ENCODE measurements at places on chromosomes 5 and 9. TPM values are rescaled to one million over a fixed set of nuclear protein-coding genes. Genes with fewer than 3 reads are reported as not detected.

RCL1 gene
- 30.6 TPM for total RNA-seq

ITGA2 gene
- 0.62 TPM for total RNA-seq

LRRC70 gene
- total RNA-seq: 0.43 TPM

ELAVL2 gene
- total RNA-seq: 0.79 TPM

DNA sequence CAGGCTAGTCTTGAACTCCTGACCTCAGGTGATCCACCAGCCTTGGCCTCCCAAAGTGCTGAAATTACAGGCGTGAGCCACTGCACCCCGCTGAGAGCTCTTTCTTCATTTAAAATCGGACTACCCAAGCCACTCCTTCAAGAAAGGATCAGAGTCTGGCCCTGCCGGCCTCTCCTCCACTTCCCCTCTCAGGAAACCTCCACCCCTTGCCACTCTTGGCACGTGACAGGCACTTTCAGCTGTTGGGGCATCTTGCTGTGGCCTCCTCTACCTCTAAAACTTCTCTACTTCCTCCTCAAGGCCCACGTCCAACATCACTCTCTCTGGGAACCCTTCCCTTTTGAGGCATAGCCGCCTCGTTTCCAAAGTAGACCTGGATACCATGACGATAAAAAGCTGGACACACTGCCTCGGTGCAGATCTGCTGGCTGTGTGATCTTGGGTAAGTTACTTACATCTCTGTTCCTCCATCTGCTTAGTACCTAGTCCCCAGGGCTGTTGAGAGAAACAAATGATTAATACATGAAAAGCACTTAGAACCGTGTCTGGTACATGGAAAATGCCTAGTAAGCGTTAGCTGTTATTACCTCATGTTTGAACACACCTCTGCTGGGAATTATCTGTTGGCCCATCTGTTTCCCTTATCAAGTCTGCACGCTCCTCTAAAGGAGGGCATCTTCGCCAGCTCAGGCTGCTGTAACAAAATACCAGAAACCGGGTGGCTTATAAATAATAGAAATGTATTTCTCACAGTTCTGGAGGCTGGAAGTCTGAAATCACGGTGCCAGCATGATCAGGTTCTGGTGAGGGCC lies 55.3 kb downstream of the SMIM23 start:
- no peak for DNase-seq
- no peaks in the 10 kb centered on the region for H3K27me3 ChIP-seq
- H3K36me3 ChIP-seq: no peaks in the 10 kb centered on the region
- H3K4me3 ChIP-seq: no peak overlapping the region

DNA sequence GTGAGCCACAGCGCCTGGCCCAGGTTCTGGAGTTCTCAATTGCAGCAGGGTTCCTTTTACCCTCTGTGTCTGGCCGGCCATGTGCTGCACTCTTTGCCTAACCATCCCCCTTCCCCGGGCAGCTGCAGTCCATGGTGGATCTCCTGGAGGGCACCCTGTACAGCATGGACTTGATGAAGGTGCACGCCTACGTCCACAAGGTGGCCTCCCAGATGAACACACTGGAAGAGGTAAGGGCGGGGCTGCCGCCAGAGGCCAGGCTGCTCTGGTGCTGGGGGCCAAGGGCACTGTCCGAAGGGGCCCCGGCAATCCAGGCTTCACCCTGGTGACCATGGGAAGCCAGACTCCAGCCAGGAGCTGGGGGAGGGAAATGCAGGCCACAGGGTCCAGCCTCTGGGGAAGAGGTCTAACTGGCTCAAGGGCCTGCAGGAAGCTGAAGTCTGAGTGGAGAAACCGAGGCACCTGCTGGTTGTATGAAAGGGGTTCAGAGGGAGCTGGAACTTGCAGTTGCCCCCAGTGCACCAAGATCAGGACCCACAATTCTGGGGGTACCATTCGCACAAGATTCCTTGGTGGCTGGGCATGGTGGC lies 18.1 kb downstream of the OLFML2A start:
- DNase-seq: no peak
- no peak overlapping the region for H3K27ac ChIP-seq
- no peak overlapping the region for H3K4me3 ChIP-seq
- H3K4me1 ChIP-seq: no peaks in the 10 kb centered on the region
- no peaks in the 10 kb centered on the region for H3K36me3 ChIP-seq
- H3K27me3 ChIP-seq: peaks cover 56% of the 10 kb centered on the region

DNA sequence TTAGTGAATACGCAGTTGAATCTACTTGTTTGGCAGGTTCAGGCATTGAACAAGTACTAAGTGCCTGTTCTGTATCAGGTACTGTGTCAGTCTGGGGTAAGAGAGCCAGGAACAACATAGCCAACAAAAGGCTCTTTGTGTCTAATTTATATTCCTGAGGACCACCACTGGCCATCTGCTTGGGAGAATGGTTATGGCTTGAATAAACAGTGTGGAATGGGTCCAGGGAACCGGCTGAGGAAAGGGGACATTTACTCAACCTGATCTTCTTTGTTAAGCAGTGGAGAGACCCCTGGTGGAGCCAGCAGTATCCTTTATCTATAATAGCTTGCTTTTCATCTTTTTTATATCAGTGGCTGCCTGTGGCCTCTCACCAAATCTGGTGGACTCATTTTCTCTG lies 38.6 kb downstream of the EXOSC2 start:
- no peaks in the 10 kb centered on the region for H3K36me3 ChIP-seq
- no peak overlapping the region for H3K27ac ChIP-seq
- H3K4me3 ChIP-seq: no peak overlapping the region
- no peaks in the 10 kb centered on the region for H3K4me1 ChIP-seq
- no peaks in the 10 kb centered on the region for H3K27me3 ChIP-seq

DNA sequence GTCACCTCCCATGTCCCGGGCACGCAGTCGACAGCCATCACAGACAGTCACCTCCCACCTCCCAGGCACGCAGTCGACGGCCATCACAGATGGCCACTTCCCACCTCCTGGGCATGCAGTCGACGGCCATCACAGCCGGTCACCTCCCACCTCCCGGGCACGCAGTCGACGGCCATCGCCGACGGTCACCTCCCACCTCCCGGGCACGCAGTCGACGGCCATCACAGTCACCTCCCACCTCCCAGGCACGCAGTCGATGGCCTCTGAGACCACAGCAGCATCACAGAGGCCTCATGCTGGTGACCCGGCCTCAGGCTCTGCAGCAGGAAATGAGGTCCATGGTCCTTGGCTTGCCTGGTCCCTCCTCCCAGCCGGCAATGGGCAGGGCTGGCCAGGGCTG lies 5.5 kb upstream of the SLC6A19 start:
- no peak overlapping the region for H3K27ac ChIP-seq
- no peaks in the 10 kb centered on the region for H3K4me1 ChIP-seq

DNA sequence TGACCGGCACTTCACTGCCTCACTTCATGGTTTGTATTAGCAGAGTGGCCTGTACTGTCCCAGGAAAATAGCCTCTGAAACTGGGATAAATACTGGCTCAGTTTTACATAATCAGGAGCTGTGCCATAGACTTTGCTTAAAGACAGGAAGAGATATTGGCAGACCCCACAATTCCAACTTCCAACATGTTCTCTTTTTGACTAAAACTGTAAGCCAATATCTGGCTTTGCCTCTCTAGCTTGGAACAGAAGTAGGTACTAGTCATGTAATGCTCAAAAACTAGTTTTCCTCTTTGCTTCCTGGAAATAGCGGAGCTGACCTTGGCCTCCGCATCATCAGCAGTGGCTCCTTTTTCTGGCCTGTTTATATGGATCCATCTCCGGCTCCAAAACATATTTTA lies 276.9 kb downstream of the CDH9 start:
- no peak for DNase-seq

DNA sequence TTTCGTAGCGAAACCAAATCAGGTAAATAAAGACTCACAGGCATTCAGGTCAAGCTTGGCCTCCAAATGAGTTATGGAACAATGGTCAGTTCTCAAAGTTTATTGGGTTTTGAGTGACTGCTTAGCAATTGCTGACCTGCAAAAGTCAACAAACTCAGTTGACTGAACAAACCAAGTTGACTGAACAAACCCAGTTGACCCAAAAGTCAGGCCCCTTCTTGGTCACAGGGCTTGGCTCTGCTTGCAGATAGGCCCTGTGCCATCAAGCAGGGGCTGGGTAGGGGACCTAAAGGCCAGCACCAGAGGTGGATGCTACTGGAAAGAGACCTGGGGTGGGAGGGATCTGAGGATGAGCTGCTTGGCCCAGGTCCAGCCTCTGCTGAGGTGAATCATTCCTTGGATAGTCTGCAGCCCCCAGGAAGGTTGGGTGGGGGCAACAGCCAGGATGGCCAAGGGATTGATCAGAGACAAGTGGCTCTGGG lies 64.6 kb downstream of the GADD45G start:
- no peaks in the 10 kb centered on the region for H3K36me3 ChIP-seq
- no peak for DNase-seq
- no peaks in the 10 kb centered on the region for H3K27me3 ChIP-seq
- H3K4me1 ChIP-seq: no peaks in the 10 kb centered on the region
- H3K27ac ChIP-seq: no peak overlapping the region

- no peak overlapping the region for H3K4me3 ChIP-seq
- H3K36me3 ChIP-seq: no peaks in the 10 kb centered on the region
- no peaks in the 10 kb centered on the region for H3K4me1 ChIP-seq
- H3K27ac ChIP-seq: no peak overlapping the region
- no peak for DNase-seq
Observed at GRCh38 chr5:19497229-19497815, 490.7 kb downstream of the CDH18 start.

DNA sequence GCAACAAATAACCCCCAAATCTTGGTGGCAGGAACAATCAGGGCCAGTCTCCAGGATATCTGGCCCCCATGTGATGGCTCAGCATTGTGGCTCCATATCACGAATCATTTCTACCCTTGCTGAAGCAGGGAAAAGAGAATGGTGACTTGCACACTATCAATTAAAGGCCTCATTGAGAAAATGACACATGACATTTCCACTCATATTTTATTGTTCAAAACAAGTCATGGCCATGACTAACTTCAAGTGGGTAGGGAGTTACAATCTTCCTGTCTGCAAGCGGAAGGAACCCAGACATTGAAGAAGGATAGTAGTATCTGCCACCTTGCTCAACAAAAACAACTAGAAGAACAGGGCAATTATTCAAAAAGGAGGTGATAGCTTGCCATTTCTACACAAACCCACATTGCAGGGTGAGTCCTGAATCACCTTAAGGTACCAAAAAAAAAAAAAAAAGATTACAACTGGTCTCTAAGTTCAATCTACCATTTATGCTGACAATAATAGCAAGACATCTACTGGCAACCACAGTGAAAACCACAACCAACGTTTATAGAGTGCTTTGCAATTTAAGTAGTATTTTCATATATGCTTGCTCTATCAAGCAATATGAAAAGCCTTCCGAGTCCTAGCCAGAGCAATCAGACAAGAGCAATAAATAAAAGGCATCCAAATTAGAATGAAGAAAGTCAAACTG lies 186.7 kb upstream of the DAPK1 start:
- H3K27me3 ChIP-seq: peaks cover 8% of the 10 kb centered on the region
- H3K27ac ChIP-seq: no peak overlapping the region
- H3K4me1 ChIP-seq: no peaks in the 10 kb centered on the region
- no peaks in the 10 kb centered on the region for H3K36me3 ChIP-seq
- H3K4me3 ChIP-seq: no peak overlapping the region
- DNase-seq: no peak

DNA sequence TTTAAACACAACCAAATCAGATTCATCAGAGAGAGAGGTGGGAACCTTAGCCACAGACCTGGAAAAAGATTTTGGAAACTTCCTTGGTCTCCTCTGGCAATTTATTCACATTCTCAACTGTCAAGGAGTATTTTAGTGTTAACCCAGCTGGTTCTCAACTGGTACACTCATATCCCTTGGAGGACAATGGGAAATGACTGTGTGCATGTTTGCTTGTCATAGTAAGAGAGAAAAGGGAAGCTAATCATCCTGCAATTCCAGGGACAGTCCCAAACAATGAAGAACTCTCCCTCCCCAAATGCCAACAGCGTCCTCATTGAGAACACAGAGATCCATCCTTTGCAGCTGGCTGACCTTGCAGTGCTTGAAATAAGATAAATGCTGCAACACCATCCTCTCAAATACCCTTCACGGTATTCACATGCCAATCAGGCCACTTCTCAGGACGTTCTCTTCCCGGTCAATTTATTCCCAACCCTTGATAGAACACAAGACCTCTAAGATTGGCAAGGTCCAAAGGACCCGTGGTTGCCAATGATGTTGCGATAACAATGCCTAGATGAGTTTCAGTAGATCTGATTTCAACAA lies 75.5 kb downstream of the EPB41L4B start:
- no peak for DNase-seq
- peaks cover 12% of the 10 kb centered on the region for H3K27me3 ChIP-seq
- H3K36me3 ChIP-seq: no peaks in the 10 kb centered on the region
- H3K4me1 ChIP-seq: no peaks in the 10 kb centered on the region

DNA sequence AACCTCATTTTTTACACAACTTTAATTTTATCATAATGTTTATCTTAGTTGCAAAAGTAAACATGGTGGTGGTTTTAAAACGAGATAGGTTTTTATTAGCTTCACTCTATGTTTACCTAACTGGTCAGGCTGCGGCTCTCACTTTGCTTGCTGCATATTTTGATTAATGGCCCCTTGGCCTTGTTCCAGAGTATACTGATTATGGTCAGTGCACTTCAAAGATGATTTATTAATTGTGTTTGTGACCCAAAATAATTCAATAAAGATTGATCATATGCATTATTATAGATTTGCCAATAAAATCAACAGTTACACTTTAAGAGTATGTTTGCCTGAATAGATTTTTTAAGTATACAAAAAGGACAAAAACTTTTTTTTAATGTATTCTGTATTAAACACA lies 188.0 kb downstream of the XRCC4 start:
- no peak overlapping the region for H3K4me3 ChIP-seq
- DNase-seq: no peak
- H3K27ac ChIP-seq: no peak overlapping the region
- H3K4me1 ChIP-seq: no peaks in the 10 kb centered on the region

DNA sequence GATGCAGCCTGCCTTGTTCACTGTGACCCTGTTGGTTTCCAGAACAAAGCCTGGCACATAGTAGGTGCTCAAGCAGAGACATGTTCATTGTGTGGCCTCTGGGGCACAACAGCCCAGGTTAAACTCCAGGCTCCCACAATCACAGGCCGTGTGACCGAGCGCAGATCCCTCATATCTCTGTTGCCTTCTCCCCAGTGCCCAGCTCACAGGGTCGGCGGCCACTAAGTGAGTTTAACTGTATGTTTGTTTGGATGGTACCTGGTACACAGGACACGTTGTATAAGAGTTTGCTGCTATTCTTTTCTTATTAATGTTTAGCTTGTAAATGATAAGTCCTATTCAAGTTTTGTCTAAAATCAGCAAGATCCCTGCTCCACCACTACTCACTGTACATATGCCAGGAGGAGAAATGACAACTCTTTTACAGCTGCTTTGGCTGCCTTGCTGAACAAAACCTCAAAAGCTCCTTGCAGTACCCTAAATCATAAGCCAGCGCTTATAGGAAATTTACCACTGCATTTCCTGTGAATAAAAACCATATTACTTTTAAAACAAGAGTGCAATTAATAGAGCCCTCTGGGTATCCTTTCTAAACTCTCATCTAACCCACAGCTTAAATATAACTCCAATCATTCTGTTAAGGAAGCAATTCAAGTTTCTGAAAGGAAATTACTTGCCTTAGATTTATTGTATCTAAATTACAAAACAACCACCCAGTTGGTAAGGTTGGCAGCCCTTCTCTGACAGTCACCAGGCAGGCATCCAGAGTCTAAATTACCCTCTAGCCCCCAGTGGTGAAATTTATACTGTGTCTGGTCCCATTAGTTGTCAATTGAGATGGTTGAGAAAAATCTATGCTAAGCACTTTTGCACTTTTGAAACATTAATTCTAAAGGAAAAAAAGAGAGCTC lies 379.4 kb downstream of the SEMA5A start:
- no peaks in the 10 kb centered on the region for H3K27me3 ChIP-seq
- DNase-seq: no peak
- H3K27ac ChIP-seq: no peak overlapping the region
- no peaks in the 10 kb centered on the region for H3K4me1 ChIP-seq
- no peak overlapping the region for H3K4me3 ChIP-seq
- no peaks in the 10 kb centered on the region for H3K36me3 ChIP-seq

All from T-cell (primary cell).